Stimulated activated CD4-positive, alpha-beta T cell treated with anti-CD3 and anti-CD28 coated beads, TNF-alpha, amount 100 ng/mL, for 1 hour (primary cell): ENCODE measurements at places on chromosomes 4 and X.

DNA sequence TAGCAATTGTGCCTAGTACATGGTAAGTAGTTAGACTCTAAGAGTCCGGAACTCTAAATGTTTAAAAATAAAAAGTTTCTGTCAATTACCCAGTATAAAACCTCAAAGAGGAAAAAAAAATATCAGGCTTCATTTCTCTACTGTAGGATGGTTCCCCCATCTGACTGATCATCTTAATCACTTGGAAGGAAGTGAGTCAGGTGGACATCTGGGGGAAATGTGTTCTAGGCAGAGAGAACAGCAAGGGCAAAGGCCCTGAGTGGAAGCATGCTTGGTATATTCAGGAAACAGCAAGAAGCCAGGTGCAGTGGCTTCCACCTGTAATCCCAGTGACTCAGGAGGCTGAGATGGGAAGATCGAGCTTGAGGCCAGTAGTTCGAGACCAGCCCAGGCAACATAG, 2.9 kb upstream of the EIF1AX start:
- no peak for DNase-seq

DNA sequence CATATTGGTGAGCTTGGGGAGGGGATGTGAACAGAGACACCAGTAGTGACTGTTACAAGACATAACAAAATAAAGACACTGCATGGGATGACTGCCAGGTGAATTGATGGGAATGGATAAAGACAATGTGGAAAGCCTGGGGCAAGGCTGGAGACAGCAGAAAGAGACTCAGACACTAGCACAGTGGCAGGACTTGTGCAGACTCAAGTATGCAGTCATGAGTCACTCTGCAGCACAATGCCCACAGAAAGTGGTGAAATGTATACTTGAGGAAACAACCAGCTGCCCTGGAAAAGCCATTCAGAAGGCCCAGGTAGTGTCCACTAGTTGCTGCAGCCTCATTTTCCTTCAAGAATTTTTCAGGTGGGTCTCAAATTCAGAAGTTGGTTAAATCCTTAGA, 452.3 kb downstream of the MID1IP1 start:
- DNase-seq, result no peak

- no peak for DNase-seq
These were observed 108.0 kb upstream of the TBL1X start for GRCh38 chrX:9356846-9357245.

GRCh38 chrX:10041383-10041782, 74.2 kb downstream of the CLDN34 start:
- DNase-seq, result no peak

DNA sequence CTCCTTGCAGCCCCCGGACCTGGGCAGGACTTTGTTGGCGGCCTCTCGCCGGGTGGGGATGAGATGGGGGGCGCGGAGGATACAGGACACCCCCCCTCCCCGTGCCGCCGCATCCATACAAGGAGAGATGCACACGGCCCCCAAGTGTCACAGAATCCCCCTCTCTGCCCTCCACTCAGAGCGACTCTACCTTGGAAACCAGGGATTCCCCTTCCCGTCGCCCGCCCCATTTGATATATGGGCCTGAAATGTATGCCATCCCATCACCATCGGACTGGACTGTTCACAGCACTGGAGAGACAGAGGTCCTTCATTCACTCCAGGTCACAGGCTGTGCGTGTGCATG, 426 bp downstream of the PORCN start:
- no peak for DNase-seq

DNA sequence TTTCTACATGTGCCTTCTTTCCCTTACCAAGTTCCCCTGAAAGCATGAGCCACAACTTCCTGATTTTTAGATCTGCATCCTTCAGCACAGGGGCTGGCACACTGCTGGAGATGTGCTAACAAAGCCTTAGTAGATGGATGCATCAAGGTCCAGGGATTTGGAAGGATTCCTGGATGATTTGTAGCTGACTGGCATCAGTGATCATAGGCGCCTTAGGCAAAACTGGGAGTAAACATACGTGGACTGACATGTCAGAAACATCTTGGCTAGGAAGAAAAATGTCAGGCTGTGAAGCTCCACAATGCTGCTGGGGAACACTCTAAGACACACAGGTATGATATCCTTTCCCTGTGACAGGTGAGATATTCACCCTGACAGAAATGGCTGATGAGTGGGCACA, 156.4 kb downstream of the AMELX start:
- no peak for DNase-seq

- DNase-seq, result no peak
These were observed 29.5 kb upstream of the LANCL3 start for GRCh38 chrX:37541991-37542390.

- DNase-seq, result no peak
These were observed 35.7 kb downstream of the ZNF518B start for GRCh38 chr4:10421344-10422055.

DNA sequence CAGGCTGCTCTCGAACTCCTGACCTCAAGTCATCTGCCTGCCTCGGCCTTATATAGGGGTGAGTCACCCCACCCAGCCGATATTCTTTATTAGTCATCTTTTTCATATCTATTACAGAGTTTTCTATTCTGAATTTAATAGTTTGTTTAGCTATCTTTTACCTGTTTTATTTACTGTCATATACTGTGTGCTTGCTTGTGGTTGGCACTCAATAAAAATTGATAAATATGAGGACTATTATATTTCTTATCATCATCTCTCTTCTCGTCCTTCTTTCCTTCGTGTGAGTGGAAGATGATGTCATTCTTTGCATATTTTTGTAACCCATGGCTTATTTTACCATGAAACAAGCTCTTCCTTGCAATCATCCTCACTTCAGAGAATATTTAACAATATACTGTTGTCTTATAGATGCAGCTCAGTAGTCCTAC, 265.5 kb downstream of the ARHGAP24 start:
- no peak for DNase-seq

DNA sequence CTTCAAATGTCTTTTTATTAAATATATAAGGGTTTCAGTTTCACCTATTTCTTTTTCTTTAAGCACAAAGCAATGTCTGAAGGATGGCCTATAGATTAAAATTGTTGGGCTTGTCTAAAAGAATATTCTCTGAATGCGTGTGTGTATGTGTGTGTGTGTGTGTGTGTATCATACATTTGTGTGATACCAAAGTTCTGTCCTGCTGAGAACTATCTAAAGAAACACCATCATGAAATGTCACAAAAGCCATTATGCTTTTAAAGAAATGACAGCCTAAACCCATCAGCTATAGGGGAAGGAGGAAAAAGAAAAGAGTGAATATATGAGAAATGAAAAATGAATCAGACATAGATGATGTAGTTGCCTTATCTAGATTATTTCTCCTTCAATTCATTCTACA, 1501.5 kb upstream of the TENM3 start:
- DNase-seq, result no peak

DNA sequence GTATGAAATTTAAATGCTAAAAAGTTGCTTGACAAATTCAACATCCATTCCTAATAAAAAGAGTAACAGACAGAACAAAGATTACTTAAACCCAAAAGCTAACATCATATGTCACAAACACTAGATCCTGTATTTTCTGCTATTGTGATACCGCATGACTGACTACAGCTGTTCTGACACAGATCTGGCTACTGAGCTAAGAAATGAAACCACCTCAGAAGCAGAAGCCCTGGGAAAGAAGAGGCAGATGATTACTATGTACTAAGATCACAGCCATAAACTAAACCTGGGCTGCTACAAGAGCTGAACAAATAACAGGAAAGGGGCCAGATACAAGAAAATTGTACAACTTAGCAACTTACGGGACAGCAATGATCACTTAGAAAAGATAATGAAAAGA, 9.4 kb downstream of the LETM1 start:
- DNase-seq, result no peak

DNA sequence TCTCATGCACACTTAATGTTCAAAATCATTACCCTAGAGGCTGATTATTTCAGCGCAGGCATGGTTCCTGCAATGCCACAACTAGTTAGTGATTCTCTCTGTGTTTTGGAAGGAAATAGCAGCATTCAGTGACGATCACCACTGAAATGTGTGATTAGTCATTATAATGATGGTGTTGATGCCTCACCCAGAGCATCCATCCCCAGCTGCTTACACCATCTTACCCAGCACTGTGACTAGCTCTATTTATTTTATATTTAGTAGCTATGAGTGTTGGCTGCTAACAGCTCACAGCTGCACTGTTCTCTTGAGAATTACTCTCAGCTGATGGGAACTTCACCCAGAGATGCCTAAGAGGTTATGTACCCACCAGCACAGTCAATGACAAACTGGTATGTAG, 60.5 kb upstream of the TSPAN7 start:
- DNase-seq, result no peak

- DNase-seq, result no peak
These were observed 64.4 kb upstream of the C4orf54 start for GRCh38 chr4:99722006-99722405.
